ENCODE measurements at places on chromosomes 6 and 20. TPM values are rescaled to one million over a fixed set of nuclear protein-coding genes. Genes with fewer than 3 reads are reported as not detected.

BNIP5 gene
- total RNA-seq, result 0.04 TPM

WFDC10B gene
- total RNA-seq, result not detected

EHMT2 gene
- total RNA-seq, result 48.4 TPM

TRIM10 gene
- total RNA-seq, result not detected

CDH4 gene
- 0.06 TPM for total RNA-seq

HMGN3 gene
- total RNA-seq, result 328 TPM

CD24 gene
- total RNA-seq, result 1.5 TPM

EEF1A2 gene
- 0.76 TPM for total RNA-seq
